Choroid plexus epithelial cell (primary cell): ENCODE measurements at places on chromosomes 4 and X.

DNA sequence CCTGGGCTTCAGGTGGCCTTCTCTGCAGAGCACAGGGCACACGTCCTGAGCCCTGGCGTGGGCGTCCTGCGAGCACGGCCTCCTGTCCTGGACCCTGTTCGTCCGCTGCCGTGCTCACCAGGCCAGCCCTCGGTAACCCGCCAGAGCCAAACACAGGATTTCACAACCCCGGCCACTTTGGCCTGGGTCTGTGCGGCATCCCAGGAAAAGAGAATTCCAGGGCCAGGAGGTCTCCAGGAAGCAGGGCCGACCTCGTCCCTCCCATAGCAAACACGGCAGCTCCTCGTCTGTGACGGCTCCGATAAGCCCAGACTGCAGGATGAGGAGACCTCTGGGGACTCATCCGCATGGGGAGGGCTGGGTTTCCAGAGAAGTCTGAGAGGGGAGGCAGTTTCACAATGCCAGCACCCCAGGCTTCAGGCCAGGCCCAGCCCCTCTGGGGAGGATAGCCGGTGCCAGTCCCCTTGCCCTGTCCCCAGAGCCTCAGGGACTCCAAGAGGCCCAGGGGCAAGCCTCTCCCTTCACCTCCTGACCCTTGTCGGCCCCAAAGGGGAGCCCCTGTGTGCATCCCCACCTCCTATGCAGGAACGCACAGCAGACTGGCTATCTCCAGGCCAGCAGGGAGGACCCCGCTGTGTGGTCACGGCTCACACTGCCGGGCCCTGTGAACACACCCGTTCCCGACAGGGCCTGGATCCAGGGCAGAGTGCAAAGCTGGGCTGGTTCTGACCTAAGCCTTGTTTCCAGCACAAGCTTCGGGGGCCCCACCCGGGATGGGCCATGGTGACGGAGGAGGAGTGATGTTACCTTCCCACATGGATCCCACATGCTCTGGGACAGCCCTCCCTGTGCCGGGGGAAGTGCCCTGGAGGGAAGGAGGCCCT, 22.3 kb upstream of the HTRA3 start:
- DNase-seq, result peak; percentile 83

DNA sequence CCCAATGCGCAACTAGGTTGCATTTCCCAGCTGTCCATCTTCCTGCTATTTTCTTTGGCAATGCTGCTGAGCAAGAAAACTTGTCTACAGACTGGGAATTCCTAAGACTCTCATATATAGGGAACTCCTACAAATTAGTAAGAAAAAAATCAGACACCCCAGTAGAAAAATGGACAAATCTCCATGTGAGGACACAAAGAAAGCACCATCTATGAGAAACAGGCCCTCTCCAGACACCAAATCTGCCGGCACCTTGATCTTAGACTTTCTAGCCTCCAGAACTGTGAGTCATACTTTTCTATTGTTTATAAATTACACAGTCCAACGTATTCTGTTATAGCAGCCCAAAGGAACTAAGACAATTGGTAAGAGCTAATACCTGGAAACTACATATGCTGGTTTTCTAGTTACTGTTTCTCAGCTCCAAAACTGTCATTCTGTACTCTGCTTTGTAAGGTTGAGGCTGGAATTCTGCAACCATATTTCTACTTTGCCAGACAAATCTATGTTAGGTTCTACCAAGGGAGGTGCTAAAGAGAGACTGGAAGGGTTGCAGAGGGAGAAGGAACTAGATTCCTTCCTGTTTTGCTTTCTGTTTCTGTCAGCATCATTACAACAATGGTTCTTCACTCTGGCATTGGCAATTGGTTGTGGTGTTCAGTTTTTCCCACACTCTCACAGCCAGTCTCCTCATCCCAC, 35.7 kb upstream of the FAM241A start:
- peak; percentile 51 for DNase-seq

DNA sequence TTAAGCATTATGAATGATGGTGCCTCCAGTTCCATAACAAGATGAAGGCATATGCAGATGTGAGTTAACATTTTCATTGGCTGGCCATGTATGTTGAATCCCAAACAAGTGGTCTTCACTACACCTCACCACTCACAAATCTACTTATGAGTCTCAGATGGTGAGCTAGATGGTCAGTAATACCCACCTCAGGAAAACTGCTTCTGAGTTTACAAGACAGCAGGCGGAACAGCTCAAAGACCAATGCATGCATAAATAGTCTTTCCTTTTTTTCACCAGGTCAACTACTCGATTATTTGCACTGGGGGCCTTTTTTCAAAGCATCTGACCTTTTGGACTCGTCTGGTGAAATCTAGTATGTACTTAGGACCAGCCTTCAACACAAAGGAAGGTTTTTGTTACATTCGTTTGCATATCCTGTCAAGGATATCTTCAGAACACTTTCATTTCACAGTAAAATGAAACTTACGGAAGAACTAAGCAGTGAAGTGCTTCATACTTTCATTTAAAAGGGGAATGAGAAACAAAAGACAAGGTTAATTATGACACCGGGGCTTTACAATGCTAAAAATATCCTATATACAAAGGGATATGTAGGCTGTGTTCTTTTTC, 23.1 kb upstream of the TLR7 start:
- DNase-seq, result no peak

- peak; percentile 17 for DNase-seq
Measured at GRCh38 chr4:43496188-43496587, 603.7 kb downstream of the GRXCR1 start.

GRCh38 chr4:181364504-181364903, 878.7 kb upstream of the TENM3 start:
- no peak for DNase-seq

GRCh38 chr4:113837397-113837796, 75.9 kb upstream of the CAMK2D start:
- peak; percentile 92 for DNase-seq

- no peak for DNase-seq
Measured at GRCh38 chr4:5942947-5943346, 50.1 kb upstream of the CRMP1 start.

DNA sequence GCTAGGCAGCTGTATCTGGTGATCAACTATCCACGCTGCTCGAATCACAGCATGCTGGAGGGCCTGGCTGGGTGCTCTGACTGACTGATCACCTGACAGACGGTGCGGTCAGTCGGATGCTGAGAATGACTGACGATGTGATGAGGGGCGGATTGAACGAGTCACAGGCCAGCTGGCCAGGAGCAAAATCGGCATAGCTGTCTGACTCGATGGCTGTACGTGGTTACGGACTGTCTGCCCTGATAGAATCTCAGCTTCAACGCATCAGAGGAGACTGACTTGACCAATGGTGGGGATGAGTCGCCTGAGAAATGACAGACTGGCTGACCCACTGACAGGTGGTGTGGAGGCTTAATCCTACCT, 1.0 kb upstream of the SUV39H1 start:
- peak; percentile 24 for DNase-seq

GRCh38 chr4:3476341-3476747, 13.2 kb downstream of the DOK7 start:
- no peak for DNase-seq

DNA sequence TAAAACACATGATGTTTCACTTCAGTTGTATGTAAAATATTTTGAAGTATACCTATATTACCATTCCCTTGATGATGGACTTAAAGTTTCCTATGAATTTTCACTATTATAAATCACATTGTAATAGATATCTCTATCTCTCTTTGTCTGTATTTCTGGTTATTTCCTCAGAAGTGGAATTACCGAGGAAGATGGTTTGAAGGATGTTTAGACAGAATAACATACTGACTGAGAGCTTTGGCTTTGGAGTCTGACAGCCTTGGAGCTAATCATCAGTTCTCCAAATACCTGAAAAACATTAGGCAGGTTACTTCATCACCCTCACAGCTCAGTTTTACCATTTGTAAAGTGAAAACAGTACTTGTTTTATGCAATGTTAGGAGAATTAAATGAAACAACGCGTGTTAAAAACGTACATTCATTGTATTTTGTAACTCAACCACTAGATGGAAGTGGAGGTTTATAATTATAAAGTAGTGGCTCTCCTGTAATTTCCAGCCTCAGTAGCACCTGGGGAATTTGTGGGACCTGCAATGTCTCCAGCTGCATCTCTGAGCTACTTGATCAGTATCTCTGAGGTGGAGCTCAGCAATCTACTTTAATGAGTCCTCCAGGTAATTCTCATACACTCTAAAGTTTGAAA, 14.3 kb downstream of the JCHAIN start:
- peak; percentile 58 for DNase-seq

DNA sequence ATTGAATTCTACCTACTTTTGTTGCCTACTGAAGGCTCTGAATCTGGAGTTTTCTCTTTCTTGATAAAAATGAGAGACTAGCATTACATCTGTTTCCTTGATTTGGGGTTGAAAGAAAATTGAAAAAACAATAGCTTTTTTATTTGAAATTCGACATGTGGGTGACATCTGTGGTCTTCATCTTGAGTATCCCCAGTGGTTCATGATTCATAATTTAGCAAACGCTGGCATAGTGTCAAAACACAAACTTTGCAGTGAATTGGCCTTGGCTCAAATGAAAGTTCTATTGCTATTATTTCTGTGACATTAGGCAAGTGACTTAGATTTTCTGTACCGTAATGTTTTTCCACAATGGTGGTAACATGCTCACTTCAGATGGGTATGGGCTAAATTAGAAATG, 747.6 kb downstream of the PCDH7 start:
- peak; percentile 46 for DNase-seq

- no peak for DNase-seq
Measured at GRCh38 chr4:154003378-154003777, 214.5 kb upstream of the SFRP2 start.

DNA sequence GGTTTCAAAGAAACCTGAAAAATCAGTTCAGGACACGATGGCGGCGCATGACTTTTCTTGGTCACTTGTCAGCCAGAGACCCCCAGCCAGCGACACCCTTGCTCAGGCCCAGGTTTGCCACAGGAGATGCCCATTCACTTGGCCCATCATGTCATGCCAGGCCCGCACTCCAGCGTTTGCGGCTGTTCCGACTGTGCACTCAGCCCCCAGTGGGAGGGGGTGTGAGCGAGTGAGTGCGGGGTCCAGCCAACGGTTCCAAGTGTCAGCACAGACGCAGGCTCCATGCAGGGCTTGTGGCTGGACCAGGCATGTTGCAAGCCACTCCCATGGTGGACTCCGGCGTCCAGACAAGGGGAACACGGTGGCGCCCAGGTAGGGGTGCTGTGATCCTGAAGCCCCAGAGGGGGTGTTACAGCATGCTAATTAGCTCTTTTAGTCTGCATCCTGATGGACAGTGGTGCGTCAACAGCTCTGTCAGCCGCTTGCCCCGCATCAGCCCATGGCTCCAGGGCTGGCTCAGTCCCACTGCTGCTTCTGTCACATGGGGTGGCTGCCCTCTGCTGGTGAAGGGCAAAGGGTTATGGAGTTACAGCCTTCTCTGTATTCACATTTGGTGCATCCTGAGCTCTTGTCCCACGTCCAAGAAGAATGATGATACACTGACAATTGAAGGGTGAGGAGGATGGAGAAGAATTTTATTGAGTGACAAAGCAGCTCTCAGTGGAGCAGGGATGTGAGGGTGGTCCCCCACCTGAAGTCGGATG, 3.7 kb upstream of the MAEA start:
- DNase-seq, result no peak

- DNase-seq, result peak; percentile 86
Measured at GRCh38 chr4:94452476-94453371, 982 bp downstream of the PDLIM5 start.

GRCh38 chr4:8644966-8645752, 52.6 kb downstream of the CPZ start:
- DNase-seq, result no peak

- DNase-seq, result no peak
Measured at GRCh38 chrX:24030597-24030996, 3.6 kb upstream of the KLHL15 start.

DNA sequence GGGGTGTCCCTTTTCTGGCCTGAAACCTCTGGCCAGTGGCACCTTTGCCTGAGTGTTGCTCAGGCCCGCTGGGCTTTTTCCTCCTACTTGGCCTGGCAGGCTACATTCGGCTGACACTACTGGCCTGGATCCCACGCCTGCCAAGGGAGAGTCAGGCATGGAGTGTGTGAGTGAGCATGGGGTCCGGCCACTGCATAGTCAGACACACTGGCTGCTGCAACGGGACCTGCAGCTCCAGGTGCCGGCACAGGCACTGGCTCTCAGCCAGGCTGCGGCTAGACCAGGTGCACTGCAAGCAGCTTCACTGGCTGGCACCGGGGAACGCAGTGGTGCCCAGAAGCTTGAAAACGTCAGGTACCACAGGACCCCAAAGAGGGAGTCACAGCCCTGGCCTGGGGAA, 434.9 kb downstream of the ARHGAP24 start:
- DNase-seq, result no peak

DNA sequence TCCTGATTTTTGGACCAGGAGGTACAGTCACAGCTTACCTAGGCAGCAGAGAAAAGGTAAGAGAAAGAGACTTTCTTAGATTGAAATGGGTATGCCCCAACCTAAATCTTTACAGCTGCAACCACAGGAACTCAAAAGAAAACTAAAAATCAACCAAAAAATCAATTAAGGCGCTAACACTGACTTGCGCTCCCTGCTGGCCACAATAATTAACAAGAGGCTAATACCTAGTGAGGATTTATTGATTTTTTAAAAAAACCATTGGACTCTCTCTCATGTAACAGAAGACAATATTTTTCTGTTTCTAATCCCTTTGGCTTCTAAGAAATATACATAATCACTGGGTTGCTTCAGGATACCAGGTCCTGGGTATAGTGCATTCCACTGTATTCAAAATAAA, 153.9 kb upstream of the TENM3 start:
- peak; percentile 33 for DNase-seq

- DNase-seq, result no peak
Measured at GRCh38 chr4:85919200-85919887, 440.5 kb downstream of the MAPK10 start.

GRCh38 chrX:2500803-2501558, at the start of the genes DHRSX and ZBED1:
Gene DHRSX (minus strand): TSS chrX:2500976. CDS start chrX:2500925, 51 bp downstream.
Gene ZBED1 (minus strand): TSS chrX:2500976. CDS start chrX:2490719, 10,257 bp downstream.
- no peak for DNase-seq

- DNase-seq, result no peak
Measured at GRCh38 chr4:185394568-185395237, 1.0 kb downstream of the LRP2BP start.

- peak; percentile 92 for DNase-seq
Measured at GRCh38 chr4:54165438-54165837, 63.7 kb upstream of the PDGFRA start.

- DNase-seq, result peak; percentile 68
Measured at GRCh38 chr4:129043523-129043922, 49.8 kb downstream of the SCLT1 start.

GRCh38 chr4:102819588-102820365, 7.6 kb downstream of the UBE2D3 start:
- DNase-seq, result peak; percentile 67

- no peak for DNase-seq
Measured at GRCh38 chrX:148659481-148659880, 159.1 kb downstream of the AFF2 start.

DNA sequence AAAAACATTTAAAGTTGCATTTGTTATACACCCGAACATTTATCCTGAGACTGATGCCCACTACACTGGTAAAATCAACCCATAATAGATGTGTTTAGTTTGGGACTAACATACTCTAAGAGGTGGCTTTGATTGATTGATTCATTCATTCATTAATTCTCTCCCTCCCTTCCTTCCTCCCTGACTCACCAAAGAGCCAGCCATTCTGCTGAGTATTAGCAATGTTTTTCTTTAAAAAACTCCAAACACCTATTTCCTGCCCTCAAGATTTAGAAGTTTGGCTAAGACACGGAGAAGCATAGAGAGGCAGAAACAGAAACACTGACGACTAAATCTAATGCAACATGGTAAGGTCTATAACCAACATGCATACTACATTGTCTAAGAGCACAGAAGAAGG, 88.9 kb downstream of the RASL11B start:
- no peak for DNase-seq

- DNase-seq, result no peak
Measured at GRCh38 chr4:15652841-15653240, 2.3 kb downstream of the FBXL5 start.

GRCh38 chr4:24471486-24472160, 112.7 kb downstream of the DHX15 start:
- no peak for DNase-seq
